Mesothelial cell of epicardium (in vitro differentiated cells): ENCODE measurements at places on chromosomes 7 and 10. TPM values are rescaled to one million over a fixed set of nuclear protein-coding genes. Genes with fewer than 3 reads are reported as not detected.

Gene SFRP4
- total RNA-seq, result 5.7 to 6.6 TPM (median 6.4 TPM) in 3 replicates

Gene KEL
- 1.9 to 4.2 TPM (median 2.3 TPM) in 3 replicates for total RNA-seq

Gene ZNF248
- 14.5 to 16.3 TPM (median 15.8 TPM) in 3 replicates for total RNA-seq

DNA sequence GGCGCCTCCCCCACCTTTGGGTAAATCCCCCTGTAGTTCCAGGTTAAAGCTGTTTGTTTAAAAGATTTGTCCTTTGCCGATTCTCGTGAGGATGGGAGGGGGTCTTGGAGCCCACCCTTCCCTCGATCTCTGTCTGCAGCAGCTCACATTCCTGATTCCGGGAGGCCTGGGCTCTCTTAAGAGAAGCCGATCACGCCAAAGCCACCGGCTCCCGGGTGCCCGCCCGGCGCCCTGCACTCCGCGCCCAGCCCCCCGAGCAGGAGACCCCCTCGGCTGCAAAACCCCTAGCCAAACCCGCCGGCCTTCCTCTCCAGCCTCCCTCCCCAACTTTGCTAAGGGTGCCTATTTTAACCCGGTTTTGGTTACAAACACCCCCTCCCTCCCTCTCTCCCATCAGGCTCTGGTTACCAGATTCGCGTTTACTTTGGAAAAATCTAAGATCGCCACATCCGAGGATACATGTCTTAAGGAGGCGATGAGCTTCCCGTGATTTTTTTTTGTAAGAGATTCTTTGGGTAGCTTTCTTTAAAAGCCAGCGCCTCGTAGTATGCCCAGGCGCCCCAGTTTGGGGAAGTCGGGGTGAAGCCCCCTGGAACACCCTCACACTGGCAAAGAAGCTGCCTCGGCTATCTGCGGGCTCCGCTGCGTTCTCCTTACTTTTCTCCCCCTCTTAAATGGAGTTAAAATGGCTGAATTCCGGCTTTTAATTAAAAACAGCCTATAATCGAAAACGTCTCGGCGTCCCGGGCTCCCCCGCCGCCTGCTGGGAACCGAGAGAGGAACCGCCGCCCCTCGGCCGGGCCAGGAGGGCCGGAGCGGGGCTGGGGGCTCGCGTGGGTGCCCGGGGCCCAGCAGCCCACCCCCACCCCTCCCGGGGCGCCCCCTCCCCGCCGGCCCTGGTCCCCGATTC, 983 bp downstream of the TNRC18 start:
- peak; percentile 53 for DNase-seq

GRCh38 chr7:120320218-120320961, 47.4 kb downstream of the KCND2 start:
- DNase-seq, result no peak

DNA sequence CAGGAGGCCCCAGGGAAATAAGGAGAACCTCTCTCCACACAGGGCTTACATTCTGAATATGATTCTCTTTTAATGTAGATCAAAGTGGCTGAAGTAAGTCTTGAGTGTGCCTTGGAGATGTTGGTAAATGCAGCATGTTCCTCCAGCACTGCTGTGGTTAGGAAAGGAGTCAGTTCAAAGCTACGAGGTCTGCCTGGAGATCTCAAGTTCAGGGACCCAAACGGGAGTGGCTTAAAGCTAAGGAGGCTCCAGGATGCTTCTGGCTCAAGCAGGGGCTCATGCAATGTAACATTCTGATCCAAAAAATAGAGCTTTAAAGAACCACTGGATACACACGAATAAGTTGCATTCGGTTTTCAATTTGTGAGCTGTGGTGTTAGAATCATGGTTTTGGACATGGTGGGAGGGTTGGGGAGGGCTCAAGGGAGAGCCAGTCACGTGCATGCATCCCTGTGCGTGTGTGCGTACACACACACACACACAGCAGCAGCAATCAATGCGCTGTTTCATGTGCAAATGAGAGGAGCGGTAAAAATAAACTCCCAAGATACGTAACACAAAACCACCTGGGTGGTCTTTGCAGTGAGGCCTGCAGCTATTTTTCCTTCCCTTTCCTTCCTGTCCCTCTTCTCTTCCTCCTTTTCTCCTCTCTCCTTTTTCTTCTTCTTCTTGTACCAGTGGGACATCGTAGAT, 70.5 kb downstream of the AOAH start:
- DNase-seq, result no peak

DNA sequence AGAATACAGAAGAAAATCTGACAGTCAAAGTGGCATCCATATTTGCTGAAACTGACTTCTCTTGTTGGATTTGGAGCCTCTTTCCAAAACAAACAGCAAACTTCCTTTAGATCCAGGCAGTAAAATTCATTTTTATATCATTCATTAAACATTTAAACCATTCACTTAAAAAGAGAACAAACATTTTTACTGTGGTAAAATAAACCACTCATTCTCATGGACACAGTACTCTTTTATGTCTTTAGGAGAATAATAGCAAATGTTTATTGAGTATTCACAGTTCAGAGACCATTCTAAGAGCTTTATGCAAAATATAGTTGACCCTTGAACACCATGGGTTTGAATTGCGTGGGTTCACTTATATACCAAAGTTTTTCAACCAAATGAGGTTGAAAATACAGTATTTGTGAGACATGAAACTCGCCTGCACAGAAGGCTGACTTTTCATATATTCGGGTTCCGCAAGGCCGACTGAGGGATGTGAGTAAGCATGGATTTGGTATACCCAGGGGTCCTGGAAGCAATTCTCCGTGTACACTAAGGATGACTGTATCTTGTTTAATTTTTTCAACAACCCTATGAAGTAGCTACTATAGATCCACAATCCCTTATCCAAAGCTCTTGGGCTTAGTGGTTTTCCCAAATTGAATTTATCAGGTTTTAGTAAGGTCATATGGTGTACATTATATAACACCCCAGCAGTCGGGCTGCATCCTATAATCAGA, 49.1 kb downstream of the ATXN7L1 start:
- DNase-seq, result no peak
